ENCODE measurements at places on chromosomes 7 and 10.

DNA sequence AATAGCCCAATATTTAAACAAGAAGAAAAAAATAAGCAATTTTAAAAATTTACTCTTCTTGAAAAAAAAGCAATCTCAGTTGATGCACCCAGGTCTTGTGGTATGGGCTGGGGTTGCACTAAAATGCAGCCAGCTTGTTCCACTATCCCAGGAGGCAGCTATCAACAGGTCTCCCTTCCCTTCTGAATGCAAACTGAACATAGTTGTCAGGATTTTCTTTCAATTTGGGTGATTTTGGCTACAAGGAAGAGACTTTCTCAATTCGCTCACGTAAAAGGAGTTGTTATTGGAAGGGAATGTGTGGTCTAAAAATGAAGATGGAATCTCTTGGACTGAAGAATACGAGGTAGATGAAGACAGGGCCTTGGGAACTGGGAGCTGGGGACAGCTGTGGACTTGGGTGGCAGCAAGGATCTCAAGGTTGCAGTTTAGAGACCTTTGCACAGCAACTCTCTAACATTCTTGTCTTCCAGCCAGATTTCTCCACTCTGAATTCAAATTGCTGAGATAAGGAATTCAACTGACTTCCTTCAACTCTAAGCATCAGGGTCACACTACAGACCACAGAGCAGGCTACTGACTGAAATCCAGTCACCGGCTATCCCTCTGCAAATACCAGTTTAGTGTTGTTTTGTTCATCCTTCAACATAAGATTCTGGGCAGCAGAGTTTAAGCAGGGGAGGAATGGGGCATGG, 3.1 kb upstream of the TMEM26 start:
- DNase-seq: no peak

DNA sequence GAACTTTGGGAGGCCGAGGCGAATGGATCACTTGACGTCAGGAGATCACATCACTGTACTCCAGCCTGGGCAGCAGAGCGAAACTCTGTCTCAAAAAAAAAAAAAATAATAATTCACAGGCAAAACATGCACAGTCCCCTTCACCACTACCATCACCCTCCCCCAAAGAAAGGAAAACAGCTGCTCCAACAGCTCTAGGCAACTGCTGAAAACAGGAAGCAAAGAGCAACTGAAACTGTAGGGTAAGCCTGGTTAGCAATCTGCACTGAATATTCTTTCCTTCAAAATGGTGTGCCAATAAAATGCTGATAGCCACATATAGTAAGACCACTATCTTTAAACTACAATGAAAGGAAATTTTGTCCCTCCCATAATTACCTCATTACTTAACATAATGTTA, 11.8 kb downstream of the NT5C2 start:
- no peak for DNase-seq

- no peak for DNase-seq
Measured at GRCh38 chr10:96017191-96017687, 26.1 kb upstream of the CCNJ start.

DNA sequence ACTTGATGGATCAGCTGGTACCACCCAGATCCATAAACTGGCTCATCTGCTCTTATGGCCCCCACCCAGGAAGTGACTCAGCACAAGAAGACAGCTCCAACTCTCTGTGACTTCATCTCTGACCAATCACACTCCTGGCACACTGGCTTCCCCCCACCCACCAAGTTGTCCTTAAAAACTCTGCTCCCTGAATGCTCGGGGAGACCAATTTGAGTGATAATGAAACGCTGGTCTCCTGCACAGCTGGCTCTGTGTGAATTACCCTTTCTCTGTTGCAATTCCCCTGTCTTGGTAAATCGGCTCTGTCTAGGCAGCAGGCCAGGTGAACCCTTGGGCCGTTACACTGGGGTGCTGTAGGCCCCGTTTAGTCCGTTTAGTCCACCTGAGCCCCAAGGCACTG, 23.4 kb upstream of the BNIP3 start:
- no peak for DNase-seq

- no peak for DNase-seq
Measured at GRCh38 chr10:42951486-42952251, 125.2 kb upstream of the RET start.

DNA sequence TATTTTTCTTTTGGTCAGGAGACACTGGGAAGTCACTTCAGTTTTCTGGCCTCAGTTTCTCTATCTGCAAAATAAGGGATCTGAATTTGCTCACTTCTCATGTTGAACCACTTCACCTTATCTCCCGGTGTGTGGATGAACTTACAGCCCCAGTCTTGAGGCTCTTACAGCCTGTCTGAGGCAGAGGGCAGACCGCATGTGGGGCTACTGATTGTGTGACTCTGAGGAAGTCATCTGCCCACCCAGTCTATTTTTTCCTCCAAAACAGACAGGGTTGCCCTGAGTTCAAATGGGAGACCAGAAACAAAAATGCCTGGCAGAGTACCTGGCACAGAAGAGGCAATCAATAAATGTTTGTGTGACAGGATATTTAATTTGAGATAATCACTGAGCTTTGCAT, 78.3 kb downstream of the LRMDA start:
- no peak for DNase-seq

DNA sequence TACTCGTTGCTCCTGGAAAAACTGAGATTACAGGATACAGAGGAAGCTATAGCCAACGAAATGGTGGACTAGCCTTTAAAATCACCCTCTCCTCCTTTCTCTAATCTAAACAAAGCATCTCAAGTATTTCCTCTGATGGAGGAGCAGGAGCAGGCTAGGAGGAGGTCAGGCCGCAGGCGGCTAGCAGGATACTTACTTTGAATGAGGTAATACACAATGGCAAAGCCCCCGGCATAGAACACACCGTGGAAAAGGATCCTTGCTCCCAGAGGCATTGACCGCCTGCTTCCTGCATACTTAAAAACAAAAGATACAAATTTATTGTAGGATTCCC, 64.4 kb downstream of the STK17A start:
- no peak for DNase-seq
